ENCODE measurements at places on chromosomes 16 and 17. TPM values are rescaled to one million over a fixed set of nuclear protein-coding genes. Genes with fewer than 3 reads are reported as not detected.

DNA sequence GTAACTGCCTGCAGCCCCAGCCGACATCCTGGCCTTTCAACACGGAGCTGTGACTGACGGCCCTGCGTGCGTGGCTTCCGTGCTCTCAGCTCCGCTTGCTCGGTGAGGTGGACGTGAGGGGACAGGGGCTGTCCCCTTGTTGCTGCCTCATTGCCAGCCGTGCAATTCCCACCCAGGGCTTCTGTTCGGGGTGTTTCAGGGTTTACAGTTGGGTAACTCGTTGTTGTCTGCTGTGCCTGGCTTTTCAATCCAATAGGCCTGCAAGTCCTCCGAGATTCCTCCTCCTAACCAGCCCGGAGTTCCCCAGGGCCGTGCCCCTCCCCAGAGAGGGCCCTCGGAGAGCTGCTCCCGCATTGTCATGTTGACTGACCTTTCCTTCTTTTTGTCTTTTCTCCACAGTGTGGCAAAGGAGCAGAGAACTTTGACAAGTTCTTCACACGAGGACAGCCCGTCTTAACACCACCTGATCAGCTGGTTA is 31.4 kb upstream of the CACNG5 start:
- no peak for DNase-seq

Gene SP6
- 1.3 TPM for total RNA-seq

DNA sequence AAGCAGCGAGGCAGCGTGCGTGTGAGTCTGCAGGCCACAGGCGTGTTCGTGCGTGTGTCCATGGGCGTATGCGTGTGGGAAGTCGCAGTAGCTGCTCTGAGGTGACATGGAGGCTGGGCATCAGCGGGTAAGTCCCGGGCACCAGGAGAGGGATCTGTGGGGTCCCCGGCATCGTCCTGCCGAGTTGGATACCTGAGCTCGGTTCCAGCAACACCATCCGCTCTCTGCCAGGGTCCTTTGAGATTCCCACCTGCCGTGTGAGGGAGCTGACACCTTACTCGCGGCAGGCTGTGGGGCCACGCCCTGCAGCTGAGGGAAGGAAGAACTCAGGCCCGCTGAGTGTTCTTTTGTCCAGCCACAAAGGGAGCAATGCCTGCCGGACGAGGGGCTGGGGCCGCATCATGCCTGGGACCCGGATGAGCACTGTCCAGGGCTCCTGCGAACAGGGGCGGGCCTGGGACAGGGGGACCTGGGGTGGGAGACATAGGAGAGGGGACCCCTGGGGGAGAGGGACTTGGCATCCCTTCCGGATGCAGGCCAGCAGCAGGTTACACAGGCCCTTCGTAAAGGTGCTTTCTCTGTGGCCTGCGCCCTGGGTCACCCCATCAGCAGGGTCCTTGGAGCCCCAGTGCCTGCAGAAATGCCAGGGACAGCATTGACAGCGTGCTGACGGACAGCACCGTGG is 5.0 kb upstream of the SNAI3 start:
- DNase-seq: no peak

GRCh38 chr16:57106767-57107166 is 14.4 kb downstream of the CPNE2 start:
- DNase-seq: no peak

Gene SLC5A10
- not detected for total RNA-seq

- DNase-seq: no peak
Observed at GRCh38 chr17:4944163-4944553, 4.1 kb downstream of the RNF167 start.

Gene TMEM98
- 175 TPM for total RNA-seq

Gene RDM1
- total RNA-seq: not detected

GRCh38 chr17:32283745-32284201 is 18.1 kb downstream of the RHBDL3 start:
- DNase-seq: no peak

Gene LPCAT2
- total RNA-seq: 27.0 TPM

- no peak for DNase-seq
Observed at GRCh38 chr16:87437911-87438610, 45.9 kb downstream of the MAP1LC3B start.

GRCh38 chr16:66701516-66701915 is 5.0 kb upstream of the CMTM4 start:
- no peak for DNase-seq

Gene CTCF
- 30.8 TPM for total RNA-seq

GRCh38 chr17:4220655-4221054 is 43.1 kb downstream of the ANKFY1 start:
- DNase-seq: no peak

Gene FOXJ1
- not detected for total RNA-seq

DNA sequence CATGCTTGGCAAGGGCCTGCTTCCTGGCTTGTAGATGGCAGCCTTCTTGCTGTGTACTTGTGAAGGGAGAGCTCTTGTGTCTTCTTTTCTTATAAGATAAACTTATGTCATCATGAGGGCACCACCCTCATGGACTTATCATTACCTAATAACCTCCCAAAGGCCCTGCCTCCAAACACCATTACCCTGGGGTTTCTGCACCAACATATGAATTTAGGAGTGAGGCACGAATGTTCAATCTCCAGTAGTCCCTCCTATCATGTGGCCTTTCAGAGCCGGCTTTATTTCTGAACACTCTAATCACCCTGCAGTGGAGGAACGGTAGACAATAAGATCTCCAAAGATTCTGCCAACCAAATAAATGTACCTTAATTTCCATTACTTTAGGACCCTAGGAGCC is 144.3 kb downstream of the ABCC12 start:
- no peak for DNase-seq

DNA sequence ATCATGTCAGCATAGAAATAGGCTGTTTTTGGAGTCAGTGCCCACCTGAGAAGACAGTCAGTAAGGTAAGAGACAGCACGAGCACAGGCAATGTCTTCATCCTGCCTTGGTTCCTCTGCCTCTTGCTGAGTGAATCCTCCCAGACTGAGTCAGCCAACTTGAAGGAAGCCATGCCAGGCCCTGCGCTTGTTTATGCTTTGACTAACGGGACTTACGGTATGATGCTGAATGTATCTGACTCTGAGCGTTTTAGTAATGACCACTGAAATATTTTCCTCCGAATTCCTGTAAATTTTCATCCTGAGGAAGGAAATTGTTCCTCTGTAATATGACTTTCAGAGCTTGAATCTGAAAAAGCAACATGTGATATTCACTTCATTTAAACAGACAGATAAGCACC is 18.0 kb downstream of the C17orf67 start:
- DNase-seq: no peak

- no peak for DNase-seq
Observed at GRCh38 chr17:80477647-80478478, 1.5 kb upstream of the NPTX1 start.

DNA sequence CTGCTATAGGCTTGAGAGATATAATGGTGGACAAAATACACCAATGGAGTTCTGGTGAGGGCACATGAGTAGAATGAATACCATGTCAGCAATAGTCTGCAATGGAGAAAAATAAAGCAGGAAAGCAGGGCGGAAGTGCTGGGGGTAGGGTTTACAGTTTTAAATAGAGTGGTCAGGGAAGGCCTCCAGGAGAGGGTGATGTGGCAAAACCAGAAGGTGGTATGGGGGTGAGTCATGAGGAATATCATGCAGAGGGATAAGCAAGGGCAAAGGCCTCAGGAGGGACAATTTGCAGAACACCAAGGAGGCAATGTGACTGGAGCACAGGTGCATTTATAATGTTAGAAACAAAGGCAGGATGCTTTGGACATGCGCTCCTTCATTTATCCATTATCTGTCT is 102.0 kb downstream of the ITFG1 start:
- no peak for DNase-seq

Gene RNU2-1
- not detected for total RNA-seq

Gene PLA2G15
- total RNA-seq: 26.0 TPM

Gene TPSG1
- not detected for total RNA-seq

Gene TMEM235
- total RNA-seq: not detected

DNA sequence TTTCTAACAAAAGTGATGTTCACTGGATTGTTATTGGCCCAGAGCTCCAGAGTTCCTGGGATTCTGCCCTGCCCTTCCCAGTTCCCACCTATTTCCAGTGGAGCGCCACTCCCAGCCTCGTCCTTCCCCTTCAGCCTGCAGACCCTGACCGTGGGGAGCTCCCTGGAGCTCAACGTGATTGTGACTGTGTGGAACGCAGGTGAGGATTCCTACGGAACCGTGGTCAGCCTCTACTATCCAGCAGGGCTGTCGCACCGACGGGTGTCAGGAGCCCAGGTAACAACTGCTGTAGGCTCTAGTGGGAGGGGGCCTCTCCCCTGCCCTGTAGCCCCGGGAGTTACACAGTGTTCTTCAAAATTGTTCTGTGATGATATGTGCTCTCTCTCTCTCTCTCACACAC is 11.8 kb downstream of the COX6A2 start:
- no peak for DNase-seq

DNA sequence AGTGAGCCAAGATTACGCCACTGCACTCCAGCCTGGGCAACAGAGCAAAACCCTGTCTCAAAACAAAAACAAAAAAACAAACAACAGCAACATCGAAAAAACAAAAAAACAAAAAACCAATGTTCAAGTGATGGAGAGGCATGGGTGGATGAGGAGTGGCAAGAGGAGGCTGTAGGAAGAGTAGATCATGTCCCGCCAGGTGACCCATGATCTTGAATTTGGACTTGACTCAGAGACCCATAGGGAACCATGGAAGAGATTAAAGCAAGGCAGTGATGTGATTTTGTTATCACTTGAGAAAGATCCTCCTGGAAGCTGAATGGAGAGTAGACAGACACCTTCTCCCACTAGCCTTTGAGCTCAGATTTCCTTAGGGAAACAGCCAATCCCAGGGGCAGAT is 11.2 kb downstream of the ABAT start:
- no peak for DNase-seq

- DNase-seq: no peak
Observed at GRCh38 chr17:68851890-68852289, 103.3 kb downstream of the ABCA8 start.

DNA sequence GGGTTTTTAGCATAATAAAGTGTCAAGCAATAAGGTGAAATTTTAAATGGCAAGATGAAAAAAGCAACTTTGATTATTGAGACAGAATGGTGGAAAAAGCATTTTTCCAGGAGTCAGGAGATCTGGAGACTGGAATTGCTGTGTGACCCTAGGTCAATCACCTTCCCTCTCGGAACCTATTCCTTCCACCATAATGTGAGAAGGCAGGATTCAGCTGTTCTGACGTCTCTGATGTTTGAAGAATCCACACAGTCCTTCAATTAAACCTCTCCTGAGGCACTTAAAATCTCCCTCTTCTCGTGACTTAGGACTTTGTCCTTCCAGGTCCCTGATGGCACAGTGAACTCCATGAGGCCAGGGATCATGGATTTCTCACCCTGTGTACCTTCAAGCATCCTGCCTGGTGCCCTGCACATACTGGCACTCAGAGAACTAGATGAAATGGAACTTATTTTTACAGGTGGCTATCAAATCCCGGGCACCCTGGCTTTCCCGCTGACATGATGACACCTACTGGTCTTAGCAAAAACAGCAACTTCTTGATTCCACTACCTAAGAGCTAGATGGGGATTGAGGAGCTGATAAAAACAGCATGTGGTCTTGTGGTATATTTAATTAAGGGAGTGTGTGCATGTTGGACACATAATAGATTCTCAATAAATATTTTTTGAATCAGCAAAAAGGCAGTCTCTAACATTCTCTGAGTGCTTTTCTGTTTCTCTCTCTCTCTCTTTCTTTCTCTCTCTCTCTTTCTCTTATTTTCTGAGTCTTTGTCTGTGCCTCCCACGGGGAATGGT is 2.3 kb upstream of the CCDC182 start:
- no peak for DNase-seq

- DNase-seq: no peak
Observed at GRCh38 chr16:54936201-54936978, 5.7 kb downstream of the IRX5 start.

Gene METTL22
- 42.2 TPM for total RNA-seq

Gene DPEP3
- 0.66 TPM for total RNA-seq

GRCh38 chr16:48659940-48660339 is 50.0 kb upstream of the N4BP1 start:
- no peak for DNase-seq

Gene SLC12A3
- total RNA-seq: not detected

DNA sequence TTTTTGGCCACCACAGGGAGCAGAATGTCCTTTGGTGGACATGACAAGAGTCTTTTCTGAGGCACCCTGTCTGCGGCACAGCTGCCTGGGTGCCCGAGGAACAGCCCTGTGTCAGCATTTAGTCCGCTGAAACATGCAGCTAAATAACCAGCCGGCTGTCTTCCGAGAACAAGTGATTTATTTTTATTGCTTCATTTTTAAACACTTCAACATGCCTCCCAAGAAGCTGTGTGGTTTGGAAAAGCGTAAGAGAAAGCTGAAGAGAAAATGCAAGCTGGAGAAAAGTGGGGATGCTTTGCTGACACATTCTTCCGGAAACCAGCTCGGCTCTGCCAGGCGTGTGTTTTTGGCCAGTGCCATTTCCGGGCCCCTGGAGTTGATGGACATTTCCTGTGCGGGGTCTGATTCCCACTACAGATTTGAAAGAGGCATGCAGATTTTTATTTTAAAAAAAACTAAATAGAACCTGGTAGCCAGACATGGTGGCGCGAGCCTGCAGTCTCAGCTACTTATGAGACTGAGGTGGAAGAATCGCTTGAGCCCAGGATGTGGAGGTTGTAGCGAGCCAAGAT is 94.7 kb downstream of the SEC14L1 start:
- DNase-seq: no peak

DNA sequence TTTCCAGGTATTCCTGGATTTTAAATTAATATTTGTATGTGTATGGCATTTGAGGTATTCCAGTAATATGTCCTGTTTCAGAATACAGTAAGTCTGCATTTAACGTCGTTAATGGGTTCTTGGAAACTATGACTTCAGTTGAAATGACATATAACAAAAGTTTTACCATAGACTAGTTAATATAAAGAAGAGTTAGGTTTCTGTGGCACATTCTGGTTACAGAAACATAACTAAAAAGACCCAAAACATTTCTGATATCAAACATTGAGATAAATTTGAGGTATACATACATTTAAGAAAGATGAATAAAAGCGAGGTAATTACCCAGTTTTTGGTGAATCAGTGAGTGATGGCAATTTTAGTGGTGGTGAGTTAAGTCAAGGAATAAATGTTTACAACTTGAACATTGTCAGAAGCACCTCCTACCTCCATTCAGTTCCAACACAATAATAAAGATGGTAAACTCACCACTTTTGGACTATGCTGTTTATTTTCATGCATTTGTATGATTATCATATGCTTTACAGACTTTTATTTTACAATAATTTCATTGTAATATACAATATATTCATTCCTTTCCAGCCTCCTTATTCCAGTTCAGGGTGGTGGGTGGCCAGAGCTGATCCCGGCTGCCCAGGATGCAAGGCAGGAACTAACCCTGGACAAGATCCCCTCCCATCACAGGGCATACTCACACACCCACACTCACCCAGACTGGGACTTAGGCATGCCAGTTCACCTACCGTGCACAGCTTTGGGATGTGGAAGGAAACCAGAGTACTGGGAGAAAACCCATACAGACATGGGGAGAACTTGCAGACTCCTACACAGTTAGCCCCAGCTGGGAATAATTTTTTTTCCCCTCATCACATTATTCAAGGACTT is 9.7 kb downstream of the LUC7L3 start:
- DNase-seq: no peak

Gene ZNF624
- total RNA-seq: 5.2 TPM

Gene PDILT
- not detected for total RNA-seq

- DNase-seq: no peak
Observed at GRCh38 chr16:68781784-68782183, 44.7 kb downstream of the CDH1 start.

Gene CPHXL2
- total RNA-seq: not detected
